ENCODE measurements at places on chromosomes 5 and 9. TPM values are rescaled to one million over a fixed set of nuclear protein-coding genes. Genes with fewer than 3 reads are reported as not detected.

- H3K27ac ChIP-seq, result no peak overlapping the region
- H3K4me1 ChIP-seq, result no peaks in the 10 kb centered on the region
- DNase-seq, result no peak
- H3K27me3 ChIP-seq, result no peaks in the 10 kb centered on the region
- no peaks in the 10 kb centered on the region for H3K36me3 ChIP-seq
Measured at GRCh38 chr9:114244570-114244969, 78.3 kb upstream of the ORM1 start.

The IL9 gene
- not detected for total RNA-seq

DNA sequence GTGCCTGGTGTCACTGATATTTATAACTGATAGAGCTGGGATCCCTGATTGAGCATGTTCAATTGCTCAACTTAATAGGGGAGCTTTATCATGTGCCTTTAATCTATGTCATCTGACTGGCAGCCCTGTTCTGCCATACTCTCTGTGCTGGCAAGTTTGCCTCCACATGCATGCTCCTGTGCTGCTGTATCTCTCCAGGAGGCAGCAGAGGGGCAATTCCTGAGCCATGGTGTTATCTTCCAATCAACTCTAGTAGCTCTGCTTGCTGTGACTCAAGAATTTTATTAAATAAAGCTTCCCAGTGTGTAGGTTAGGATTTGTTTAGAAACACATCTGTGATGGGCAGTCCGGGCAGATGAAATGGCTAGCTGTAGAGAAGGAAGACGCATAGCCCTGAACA lies 642.0 kb downstream of the KIF4B start:
- no peaks in the 10 kb centered on the region for H3K36me3 ChIP-seq
- no peaks in the 10 kb centered on the region for H3K27me3 ChIP-seq
- no peak overlapping the region for H3K4me3 ChIP-seq
- no peak for DNase-seq
- no peak overlapping the region for H3K27ac ChIP-seq

- no peaks in the 10 kb centered on the region for H3K27me3 ChIP-seq
- no peaks in the 10 kb centered on the region for H3K36me3 ChIP-seq
- no peaks in the 10 kb centered on the region for H3K4me1 ChIP-seq
- DNase-seq, result no peak
Measured at GRCh38 chr9:12723409-12724028, 30.3 kb downstream of the TYRP1 start.

GRCh38 chr5:147441191-147441695 lies 68.6 kb downstream of the DPYSL3 start:
- no peak overlapping the region for H3K27ac ChIP-seq
- H3K27me3 ChIP-seq, result peaks cover 2% of the 10 kb centered on the region
- H3K4me3 ChIP-seq, result no peak overlapping the region
- no peaks in the 10 kb centered on the region for H3K4me1 ChIP-seq

The SPINK7 gene
- not detected for total RNA-seq

DNA sequence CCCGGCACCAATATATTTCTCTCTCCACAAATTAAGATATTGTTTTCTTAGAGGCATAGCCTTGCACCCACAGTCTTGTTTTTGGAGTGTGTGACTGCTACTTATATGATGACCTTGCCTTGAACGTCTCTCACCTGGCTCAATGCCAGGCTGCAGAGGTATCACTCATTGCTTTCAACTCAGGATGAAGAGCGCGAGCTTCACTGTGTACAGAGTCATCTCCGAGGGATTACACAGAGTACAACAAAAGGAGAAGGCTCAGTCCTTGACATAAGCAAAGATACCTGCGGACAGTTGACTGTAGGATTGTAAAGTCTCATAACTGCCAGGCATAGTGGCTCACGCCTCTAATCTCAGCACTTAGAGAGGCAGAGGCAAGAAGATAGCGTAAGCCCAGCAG lies 53.8 kb downstream of the CD180 start:
- no peaks in the 10 kb centered on the region for H3K27me3 ChIP-seq
- H3K36me3 ChIP-seq, result peaks cover 62% of the 10 kb centered on the region
- H3K27ac ChIP-seq, result no peak overlapping the region
